ENCODE measurements at places on chromosomes 3 and 15.

GRCh38 chr3:124867511-124867910 lies 19.7 kb downstream of the ITGB5 start:
- DNase-seq = no peak

DNA sequence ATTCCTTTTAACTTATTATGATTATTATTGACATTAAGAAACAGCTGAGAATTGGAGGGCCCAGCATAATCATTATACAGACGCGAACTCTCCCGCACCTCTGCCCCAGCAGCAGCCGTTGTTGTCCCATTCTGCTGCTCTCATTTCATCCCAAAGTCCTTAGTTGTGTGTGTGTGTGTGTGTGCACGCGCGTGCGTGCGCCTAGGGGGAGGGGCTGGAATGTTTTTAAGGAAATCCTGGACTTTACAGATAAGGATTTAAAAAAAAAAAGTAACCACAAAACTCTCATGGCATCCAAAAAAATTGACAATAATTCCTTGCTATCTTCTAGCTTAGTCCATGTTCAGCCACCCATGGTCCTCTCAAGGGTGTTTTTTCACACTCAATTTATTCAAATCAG lies 134.2 kb downstream of the WNT7A start:
- DNase-seq = no peak

GRCh38 chr3:129645286-129645685 lies 38.8 kb upstream of the PLXND1 start:
- DNase-seq = no peak

GRCh38 chr3:29934751-29935150 lies 653.9 kb downstream of the RBMS3 start:
- no peak for DNase-seq

DNA sequence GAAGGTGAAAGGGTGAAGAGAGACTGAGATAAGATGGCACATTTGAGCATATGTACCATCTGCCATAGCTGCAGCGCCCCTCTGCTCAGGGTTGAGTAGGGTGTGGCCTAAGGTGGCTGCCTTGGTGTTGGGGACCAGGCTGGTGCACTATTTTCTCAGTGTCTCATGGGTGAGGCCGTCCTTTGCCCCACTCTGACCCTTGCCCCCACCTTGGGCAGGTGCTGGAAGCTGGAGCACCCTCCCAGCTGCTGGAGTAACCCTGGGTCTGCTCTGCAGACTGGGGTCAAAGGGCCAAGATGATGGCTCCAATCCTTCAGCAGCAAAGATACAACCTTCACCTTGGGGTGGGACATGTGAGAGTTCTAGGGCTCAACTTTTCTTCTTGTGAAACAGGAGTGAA lies 69.2 kb downstream of the DAPK2 start:
- no peak for DNase-seq

GRCh38 chr3:73072634-73073033 lies 11.2 kb downstream of the EBLN2 start:
- DNase-seq = peak; percentile 70

DNA sequence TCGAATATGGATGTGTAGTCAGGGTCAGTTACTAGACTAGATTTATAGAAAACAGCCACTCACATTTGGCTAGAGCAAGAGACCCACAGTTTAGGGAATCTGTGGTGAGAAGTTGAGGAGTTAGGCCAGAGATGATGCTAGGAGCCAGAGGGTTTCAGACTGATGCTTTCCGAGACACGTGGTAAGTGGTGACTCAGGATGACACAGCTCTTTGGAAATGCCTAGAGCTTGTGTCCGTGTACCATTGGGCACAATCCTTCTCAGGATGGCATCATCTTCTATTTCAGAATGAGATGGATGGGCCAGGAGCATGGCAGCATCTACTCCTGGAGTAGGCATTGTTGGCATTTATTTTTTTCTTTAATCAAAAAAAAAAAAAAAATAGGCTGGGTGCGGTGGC lies 28.5 kb downstream of the PTPRG start:
- DNase-seq = no peak

GRCh38 chr3:11508346-11509172 lies 135.2 kb downstream of the VGLL4 start:
- DNase-seq = no peak

DNA sequence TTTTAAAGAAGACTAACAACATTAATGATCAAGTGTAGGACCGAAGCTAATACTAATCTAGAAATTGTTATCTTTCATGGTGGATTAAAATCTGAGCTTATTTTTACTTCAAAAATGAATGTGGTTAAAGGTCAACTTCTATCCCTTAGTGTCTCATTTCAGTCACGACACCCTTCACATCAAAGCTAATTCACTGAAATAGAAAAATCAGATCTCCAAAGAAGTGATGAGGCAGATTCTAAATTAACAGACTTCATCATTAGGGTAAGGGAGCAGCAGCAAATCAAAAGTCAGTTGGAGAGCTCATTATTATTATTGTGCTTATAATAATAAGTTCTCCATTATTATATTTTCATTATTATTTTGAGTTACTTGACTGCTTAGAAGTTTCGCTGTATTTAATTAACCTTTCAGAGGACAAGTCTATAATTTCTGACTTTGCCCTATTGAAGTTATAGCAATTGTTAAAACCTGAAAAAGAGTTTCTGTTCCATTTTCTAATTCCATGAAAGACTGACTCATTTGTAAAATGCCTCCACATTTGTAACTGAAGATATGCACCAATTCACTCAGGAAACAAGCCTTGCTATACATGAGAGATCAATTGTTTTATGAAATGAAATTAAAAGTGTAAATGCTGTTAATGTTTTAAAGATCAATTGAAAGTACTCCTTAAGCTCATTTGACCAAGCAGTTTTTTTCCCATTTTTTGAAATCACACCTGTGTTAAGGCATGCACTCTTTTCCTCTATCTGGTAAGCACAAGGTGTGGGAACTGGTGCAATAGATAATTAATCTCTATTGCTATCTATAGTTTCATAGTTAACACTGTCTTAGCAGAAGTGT lies 23.1 kb upstream of the CMC1 start:
- DNase-seq = no peak

DNA sequence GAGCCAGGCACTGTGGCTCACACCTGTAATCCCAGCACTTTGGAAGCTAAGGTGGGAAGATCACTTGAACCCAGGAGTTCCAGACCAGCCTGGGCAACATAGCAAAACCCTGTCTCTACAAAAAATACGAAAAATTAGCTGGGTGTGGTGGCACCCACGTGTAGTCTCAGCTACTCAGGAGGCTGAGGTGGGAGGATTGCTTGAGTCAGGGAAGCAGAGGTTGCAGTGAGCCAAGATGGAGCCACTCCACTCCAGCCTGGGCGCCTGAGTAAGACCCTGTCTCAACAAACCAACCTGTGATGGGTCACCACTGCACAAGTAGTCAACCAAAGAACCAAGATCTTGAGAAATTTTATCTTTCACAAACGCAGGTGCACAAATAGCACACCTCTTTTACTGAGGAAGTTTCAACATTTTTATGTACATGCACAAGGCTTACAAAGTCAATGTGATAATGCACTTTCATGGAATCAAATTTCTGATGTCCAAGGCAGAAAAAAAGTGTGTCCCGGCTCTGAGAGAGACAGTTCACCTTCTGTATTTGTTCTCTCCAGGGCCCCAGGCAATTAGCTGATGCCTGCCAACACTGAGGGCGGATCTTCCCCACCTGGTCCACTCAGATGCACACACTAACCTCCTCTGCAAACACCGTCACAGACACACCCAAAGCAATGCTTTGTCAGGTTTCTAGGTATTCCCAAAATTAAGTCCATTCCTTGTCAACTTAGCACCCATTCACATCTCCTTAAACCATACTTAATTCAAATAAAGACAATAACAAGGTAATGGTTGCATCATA lies 12.4 kb downstream of the ACAA1 start:
- no peak for DNase-seq

DNA sequence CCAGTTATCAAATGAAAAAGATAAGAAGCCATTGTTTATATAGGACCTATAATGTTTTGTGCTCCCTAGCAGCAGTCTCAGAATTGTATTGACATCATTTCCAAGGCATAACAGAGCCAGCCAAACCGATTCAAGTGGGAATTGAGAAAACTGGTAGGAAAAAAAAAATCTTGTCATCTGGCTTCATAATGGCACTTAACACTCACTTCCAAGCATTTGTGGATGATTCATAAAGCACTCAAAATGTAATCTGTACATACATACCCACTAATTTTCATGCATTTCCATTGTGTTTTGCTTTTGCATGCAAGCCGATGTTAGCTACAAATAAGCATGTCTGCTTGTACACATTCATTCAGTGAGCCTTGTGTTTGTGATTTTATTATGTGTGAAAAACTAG lies 18.6 kb upstream of the TRPC1 start:
- no peak for DNase-seq

- no peak for DNase-seq
These were observed 62.2 kb upstream of the GOLIM4 start for GRCh38 chr3:168157903-168158302.

DNA sequence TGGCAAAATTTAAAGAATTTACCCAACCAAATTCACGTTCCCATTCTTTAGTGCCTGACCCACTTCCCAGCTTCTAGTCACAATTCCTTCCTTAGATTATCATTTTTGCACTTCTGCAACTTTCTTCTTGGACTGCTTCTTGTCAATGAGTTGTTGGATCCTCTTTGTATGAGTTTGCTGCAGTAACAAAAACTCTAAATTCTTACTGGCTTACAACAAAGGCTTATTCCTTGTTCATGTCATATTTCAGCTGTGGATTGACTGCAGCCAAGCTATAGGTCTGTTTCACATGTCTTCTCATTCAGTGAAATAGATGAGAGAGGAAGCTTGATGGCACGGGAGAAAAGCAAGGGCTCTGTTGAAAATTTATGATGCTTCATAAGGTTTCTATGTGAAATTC lies 50.4 kb upstream of the TGFBR2 start:
- DNase-seq = no peak

GRCh38 chr3:106261396-106261795 lies 392.6 kb upstream of the CBLB start:
- DNase-seq = no peak

DNA sequence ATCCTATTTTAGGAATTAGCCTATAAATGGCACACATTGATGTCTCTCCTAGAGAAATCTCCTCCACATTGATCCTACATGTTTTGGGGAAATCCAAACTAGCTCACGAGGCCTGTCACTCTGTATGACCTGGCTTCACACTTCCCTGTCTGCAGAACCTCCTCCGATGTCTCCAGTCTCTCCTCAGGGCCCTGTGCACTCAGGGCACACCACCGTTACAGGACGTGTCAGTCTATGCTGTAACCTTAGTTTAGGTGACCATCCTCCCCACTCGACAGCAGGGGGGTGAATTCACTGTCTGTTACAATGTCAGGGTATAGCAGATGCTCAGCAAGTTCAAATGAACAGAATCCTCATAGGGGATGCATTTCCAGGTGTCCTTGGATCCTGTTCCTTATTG lies 249.1 kb downstream of the OCA2 start:
- DNase-seq = no peak

DNA sequence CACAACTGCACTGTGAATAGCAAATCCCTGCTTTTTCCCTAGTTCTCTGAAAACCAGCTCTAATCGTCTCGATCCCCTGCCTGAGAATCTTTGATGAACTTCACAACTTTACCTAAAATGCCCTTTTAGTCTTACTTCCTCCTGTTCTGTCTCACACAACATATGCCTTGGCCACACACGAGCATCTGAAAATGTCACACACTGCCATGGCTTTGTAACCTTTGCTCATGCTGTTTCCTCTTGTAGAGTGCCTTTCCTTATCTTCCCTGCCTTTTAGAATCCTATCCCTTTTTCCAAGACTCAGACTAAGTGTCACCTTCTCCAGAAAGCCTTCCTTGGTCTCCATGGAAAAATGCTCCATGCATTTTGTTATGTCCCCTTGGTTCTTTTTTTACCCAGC lies 71.4 kb upstream of the HACD2 start:
- DNase-seq = no peak

- DNase-seq = peak; percentile 42
These were observed 2.5 kb upstream of the EFCC1 start for GRCh38 chr3:128998561-128998960.

DNA sequence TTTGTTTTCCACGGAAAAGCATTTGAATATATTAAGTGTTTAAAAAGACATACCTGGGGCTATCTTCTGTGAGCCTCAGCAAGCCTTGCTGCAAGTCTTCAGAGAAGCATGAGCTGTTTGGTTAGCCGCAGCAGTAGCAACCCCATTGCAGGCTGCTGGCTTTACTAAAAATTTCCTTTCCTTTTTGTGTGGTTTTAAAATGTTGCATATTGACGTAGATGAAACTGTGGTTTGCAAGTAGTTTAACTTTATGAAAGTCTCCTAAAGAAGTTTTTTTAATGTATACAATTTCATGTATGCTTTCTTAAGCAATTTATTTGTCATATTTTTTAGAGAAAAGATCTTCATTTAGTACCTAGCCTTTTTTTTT lies at the start of gene GPR171:
GPR171 (minus strand) TSS at position 166 of the 370 bp plus-strand sequence. CDS start 3,830 bp downstream, outside the sequence.
- DNase-seq = no peak

DNA sequence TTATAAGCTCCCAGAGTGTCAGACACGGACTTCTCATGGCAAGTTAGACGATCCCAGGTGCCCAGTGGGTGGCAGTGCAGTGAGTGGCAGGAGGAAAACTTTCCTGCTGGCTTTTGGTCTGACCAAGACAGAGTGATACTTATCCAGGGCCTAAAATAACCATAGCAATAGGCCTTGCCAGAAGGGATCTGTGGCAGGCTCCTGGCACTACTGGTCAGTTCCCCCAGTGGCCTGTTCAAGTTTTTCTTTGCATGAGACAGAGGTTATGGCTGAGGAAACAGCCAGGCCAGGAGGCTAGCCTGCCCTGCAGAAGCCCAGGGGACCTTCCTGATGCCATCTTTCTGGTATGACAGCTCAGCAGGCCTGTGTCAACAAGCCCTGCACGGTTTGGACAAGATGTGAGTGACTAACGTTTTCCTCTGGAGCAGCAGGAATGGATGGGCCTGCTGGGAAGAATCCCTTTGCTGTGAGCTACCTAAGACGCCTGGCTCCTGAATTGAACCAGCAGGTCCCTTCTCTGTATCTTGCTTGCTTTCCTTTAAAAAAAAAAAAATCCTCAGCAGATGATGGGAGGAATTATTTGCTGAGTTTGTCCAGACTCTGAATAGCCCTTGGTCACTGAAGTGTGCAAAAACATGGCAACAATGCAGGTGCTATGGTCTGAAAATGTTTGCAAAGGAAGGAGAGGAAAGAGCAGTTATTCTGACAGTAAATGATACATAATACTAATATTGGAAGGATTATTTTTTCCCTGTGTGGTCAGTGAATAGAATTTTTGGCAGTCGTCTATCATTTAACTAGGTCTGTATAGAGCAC lies 18.0 kb downstream of the SCG5 start:
- no peak for DNase-seq

GRCh38 chr3:44198284-44199269 lies 43.1 kb upstream of the TOPAZ1 start:
- DNase-seq = peak; percentile 15

GRCh38 chr3:105653166-105653565 lies 215.6 kb downstream of the CBLB start:
- DNase-seq = no peak

DNA sequence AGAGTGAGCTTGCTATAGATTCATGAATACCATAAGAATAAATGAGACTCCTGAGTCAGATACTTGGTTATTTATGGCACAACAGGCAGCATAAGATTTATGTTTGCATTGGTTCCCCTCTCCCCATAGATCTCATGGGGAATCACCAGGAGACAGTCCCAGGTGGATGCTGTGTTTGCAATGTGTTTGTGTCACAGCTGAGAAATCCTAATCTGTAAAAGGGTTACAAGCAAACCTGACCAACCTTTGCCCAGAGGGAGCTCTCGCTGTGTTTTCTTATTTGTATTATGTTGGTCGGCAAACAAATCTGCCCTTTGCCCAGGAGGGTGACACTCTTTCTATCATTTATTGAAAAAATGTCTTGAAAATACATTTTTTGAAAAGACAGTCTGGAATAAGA lies 236.2 kb downstream of the ZPLD1 start:
- DNase-seq = no peak
